BJ (cell line): ENCODE measurements at places on chromosomes 13 and 19. TPM values are rescaled to one million over a fixed set of nuclear protein-coding genes. Genes with fewer than 3 reads are reported as not detected.

DNA sequence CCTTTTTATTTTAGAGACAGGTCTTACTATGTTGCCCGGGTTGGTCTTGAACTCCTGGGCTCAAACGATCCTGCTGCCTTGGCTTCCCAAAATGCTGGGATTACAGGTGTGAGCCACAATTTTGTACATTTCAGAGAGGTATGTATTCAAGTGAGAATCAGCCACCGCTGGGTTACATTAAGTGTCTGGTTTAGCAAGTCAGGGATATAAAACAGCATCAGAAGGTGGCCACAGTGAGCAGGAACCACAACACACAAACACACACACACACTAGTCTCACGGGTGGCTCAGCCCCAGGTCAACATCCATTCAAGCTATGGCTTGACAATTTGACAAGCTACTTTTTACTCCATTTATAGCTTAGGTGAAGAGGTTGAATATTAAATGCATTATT, 20.2 kb downstream of the KLK5 start:
- no peak for DNase-seq

- no peak for DNase-seq
These were observed 32.0 kb downstream of the DNAJC3 start for GRCh38 chr13:95708811-95709500.

- DNase-seq = no peak
These were observed 1.0 kb downstream of the PDX1 start for GRCh38 chr13:27920677-27921420.

GRCh38 chr13:110850840-110851239, 64.0 kb downstream of the ANKRD10 start:
- DNase-seq = no peak

- no peak for DNase-seq
These were observed 6.0 kb downstream of the SPRED3 start for GRCh38 chr19:38394488-38394887.

- DNase-seq = peak; percentile 47
These were observed 49.1 kb upstream of the UBAC2 start for GRCh38 chr13:99151516-99151915.

DNA sequence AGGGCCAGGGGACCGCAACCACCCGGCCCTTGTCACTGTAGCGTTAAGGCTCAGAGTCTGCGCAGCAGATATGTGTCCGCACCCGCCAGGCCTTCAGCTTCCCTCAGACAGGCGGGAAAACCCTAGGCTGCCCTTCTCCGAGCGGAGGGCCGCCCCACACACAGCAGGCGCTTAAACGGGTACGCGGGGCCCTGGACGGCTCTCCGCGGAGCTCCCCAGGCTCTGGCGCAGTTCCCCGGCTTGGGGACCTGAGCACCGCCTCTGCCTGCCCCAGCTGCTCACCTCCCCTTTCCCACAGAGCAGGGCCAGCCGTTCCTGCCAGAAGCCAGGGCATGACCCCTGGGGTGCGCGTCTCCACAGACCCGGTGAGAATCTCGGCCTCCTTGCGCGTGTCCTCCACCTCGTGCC, 593 bp downstream of the ZNF135 start:
- DNase-seq = no peak

DNA sequence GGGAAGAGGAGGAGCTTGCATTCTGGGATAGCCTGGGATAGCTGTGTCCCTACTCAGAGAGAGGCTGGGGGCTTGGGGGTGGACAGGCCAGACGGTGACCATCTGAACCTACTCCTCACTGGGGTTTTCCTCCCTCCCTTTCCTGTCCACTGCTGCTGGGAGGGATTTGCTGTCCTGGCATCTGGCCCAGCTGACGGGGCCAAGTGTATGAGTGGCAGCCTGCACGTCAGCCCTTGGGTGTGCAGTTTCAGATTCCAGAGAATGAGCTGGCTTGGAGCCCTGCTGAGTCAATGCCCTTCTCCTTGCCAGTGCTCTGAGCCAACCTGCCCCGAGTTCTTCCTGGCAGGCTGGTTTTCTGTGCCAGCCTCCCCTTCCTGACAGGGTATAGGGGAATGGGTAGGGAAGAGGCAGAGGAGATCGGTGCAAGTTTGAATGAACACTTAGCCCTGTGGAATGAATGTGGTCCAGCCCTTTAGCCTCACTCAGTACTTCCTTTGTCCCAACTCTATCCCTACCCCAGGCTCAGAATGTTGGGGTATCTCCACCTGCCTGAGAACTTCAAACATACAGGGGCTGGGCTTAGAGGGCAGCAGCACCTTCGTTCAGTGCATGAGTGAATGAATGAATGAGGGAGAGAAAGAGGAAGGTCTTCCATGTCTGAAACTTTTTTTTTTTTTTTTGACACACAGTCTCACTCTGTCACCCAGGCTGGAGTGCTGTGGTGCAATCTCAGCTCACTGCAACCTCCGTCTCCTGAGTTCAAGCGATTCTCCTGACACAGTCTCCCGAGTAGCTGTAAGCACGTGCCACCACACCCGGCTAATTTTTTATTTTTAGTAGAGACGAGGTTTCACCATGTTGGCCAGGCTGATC, 1.8 kb upstream of the ANGPTL4 start:
- peak; percentile 86 for DNase-seq

- DNase-seq = no peak
These were observed 41.7 kb upstream of the EEF1AKMT1 start for GRCh38 chr13:20815464-20815863.

DNA sequence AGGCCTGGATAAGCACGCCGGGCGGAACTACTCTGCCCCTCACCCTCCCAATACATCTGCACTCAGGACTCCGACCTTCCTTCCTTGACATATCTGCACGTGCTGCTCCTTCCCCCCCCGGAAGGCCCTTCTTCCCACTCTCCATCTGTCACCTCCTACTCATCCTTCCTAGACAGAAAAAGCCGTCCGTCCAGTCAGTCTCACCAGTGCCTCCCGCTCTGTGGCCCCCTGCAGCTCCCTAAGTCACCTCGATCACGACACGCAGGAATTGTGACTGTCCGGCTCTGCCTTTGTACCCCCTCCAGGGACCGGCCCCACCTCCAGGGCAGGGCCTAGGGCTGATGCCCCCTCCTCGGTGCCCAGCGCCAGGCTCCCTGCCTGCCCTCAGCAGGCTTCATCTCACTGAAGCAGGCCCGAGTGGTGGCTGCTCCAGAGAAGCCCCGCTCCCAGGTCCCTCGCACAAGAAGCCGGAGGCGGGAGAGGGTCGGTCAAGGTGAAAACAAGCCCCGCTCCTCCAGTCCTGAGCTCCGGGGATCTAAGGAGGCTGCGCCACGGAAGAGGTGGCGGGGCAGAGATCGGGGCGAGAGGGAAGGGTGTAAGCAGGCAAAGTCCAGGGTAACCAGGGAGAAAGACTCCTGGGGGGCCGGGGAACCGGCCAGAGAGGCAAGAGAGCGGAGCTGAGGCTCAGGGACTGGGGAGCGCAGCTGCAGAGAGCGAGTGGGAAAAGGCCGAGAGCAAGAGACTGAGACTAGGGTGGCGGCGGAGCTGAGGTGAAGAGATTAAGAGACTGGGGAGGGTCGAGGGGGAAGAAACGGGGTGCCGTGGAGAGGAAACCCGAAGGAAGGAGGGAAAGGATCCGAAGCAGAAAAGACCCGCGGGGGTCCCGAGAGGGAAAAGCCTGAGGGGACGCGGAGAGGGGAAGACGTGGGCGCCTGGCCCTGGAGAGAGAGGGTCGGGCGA, 1.1 kb downstream of the PPP6R1 start:
- DNase-seq = no peak

DNA sequence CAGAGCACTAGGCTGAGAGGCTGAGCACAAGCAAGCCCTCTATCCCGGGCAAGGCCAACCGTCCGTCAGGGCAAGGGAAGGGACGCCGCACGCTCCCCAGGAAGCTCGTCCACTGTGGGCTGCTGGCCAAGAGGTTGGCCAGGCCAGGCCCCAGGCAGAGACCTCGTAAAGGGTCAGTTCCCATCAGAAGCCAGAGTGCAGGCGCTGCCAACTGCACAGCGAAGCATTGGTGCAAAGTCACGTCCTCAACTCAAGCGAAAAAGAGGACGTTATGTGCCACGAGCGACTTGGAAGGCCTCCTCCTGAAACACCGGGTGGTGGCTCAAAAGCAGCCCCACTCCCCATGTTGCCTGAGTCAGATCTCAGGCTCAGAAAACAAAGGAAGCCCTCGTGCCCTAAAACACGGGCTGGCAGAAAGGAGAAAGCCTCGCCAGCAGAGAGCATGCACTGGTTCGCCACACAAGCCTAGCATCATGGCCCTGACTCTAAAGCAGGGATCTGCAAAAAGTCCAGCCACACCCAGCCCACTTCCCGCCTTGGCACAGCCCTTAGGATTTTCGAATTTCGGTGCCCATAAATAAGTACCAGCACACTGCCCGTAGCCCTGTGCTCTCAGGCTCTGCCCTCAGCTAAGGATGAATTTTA, 4.7 kb downstream of the AKAP8 start:
- DNase-seq = no peak

DNA sequence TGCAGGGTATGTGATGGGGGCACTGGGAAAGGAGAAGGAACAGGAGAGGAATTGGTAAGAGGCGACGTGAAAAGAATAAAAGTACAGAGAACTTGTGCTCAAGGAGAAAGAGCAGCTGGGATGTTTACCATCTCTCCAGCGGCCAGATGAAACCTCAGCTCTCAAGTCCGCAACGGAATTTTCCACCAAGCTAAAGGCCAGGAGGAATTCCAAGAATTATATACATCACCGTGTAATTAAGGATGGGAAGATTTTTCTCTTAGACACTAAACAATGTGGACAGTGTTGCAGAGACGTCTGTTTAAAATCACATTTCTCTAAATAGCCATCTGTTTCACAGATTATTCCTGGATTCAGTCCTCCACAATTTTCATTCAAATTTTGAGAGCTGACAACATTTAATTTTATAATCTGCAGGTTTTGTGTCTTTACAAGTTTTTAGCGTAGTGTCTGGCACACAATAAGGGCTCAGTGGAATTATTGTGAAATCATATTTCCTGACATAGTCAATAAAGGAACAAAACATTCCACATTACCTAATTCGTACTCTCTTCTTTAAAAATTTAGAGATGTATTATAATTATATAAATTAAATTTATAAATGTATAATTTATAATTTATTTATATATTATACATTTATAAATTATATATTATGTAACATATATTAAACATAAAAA, 23.0 kb upstream of the USP29 start:
- DNase-seq = no peak

GRCh38 chr13:106533943-106534638, 1.4 kb downstream of the EFNB2 start:
- no peak for DNase-seq

DNA sequence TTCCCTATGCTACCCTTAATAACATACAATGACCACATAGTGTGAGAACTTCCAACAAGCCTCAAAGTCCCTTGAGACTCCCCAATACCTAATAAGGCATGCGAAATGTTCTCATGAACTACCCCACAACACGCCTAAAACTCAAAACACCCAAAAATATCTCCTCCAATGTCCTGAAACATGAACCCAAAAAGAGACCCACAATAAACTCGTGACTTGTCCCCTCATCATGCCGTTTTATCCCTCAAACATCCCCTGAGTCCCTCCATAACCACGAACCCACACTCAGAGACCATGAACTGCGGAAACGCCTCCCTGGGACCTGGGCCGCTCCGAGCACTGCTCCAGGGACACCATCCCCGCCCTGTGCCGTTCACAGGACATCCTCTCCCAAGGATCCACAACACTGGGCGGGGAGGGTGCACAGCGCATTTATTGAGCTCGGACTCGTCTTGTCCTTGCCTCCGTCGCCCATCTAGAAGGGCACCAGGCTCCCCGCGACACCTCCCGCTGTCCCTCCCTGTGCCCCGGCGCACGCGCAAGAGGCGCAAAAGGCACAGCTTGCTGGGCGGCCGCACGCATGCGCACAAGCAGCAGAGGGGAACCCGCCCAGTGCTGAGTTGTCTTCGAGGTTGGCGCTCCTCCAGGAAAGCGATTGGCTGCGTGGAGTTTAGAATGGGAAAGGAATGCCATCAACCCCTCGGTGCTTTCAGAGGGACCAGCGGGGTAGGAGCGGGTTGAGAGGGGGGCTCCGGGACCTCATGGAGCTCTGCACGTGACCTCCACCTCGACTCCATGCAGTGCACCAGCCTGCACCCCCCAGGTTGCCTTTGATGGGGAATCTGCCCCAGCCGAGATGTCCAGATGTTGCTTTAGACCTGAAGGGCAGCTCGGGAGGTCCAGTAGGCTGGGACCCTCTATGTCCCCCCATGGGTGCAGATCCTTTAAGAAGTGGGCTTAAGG, 8.8 kb downstream of the FXYD3 start:
- peak; percentile 53 for DNase-seq

GRCh38 chr19:8526345-8527091, 12.6 kb upstream of the ZNF414 start:
- peak; percentile 60 for DNase-seq

DNA sequence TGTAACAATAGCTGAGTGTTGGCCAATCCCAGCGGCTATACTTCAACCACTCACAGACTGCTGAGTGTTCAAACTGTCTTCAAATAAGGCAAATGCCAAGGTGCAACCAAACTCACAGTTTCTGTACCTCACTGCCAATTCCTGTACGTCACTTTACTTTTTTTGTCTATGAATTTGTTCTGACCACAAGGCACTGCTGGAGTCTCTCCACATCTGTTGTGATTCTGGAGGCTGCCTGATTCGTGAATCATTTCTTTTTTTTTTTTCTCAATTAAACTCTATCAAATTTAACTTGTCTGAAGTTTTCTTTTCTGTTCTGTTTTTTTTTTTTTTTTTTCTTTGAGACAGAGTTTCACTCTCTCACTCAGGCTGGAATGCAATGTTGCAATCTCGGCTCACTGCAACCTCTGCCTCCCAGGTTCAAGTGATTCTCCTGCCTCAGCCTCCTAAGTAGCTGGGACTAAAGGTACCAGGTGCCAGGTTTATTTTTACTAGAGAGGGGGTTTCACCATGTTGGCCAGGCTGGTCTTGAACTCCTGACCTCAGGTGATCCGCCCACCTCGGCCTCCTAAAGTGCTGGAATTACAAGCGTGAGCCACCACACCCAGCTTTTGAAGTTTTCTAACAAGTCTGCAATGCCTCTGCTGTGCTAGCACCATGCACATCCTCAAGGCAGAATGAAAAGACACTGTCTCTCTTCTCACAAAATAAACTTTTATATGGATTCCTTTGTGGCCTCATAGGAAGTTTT, 401.7 kb downstream of the IRS2 start:
- DNase-seq = peak; percentile 91

- DNase-seq = no peak
These were observed 3.0 kb downstream of the F2RL3 start for GRCh38 chr19:16891696-16892382.

GRCh38 chr19:10431943-10432735, 11.8 kb downstream of the PDE4A start:
- DNase-seq = no peak

GRCh38 chr13:49220036-49220855, at the start of gene MLNR:
TSS of gene MLNR (plus strand) at chr13:49220338. CDS start at chr13:49220338, 0 bp downstream.
- DNase-seq = no peak

- DNase-seq = no peak
These were observed 16.0 kb upstream of the MRI1 start for GRCh38 chr19:13748169-13748828.

GRCh38 chr19:28288572-28289264, 924.2 kb downstream of the UQCRFS1 start:
- DNase-seq = no peak

ZNF576 gene
- polyA plus RNA-seq = 9.0 and 14.8 TPM in 2 replicates

PSG1 gene
- 14.4 and 17.1 TPM in 2 replicates for polyA plus RNA-seq

COPE gene
- polyA plus RNA-seq = 161 and 309 TPM in 2 replicates

S1PR2 gene
- polyA plus RNA-seq = 10.4 and 12.5 TPM in 2 replicates

GAPDHS gene
- polyA plus RNA-seq = not detected in 2 replicates

PBX4 gene
- polyA plus RNA-seq = 1.3 and 1.9 TPM in 2 replicates

PALM3 gene
- 0.15 and 0.17 TPM in 2 replicates for polyA plus RNA-seq

CIRBP gene
- 342 and 372 TPM in 2 replicates for polyA plus RNA-seq

NLRP12 gene
- polyA plus RNA-seq = not detected in 2 replicates
